ENCODE measurements at places on chromosomes 1 and 21.
A peak's percentile ranks its signal among the peaks of the same experiment; 100 is the strongest.

DNA sequence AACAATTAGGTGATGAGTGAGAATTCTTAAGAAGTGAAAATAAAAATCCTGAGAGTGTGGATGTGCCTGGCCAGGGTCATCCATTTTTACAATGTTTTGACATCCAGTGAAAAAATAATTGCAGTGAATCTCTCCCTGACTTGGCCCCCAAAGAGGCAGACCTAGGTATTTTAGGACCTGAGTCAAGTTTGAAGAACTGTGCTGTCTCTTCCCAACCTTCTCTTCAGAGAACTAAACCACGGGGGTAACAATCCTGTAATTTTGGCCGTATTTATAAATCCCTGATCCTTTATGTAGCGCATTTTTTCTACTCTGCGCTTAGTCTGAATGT lies 43.3 kb upstream of the PPP2R5A start:
- no peak for DNase-seq

- no peak for DNase-seq
Measured at GRCh38 chr1:239394107-239394506, 7.7 kb downstream of the CHRM3 start.

GRCh38 chr1:70071601-70072000 lies 133.8 kb downstream of the LRRC40 start:
- DNase-seq: no peak

- peak; percentile 48 for DNase-seq
Measured at GRCh38 chr1:62082456-62083363, 111.9 kb upstream of the L1TD1 start.

GRCh38 chr21:45623436-45623835 lies 20.1 kb upstream of the PCBP3 start:
- no peak for DNase-seq

DNA sequence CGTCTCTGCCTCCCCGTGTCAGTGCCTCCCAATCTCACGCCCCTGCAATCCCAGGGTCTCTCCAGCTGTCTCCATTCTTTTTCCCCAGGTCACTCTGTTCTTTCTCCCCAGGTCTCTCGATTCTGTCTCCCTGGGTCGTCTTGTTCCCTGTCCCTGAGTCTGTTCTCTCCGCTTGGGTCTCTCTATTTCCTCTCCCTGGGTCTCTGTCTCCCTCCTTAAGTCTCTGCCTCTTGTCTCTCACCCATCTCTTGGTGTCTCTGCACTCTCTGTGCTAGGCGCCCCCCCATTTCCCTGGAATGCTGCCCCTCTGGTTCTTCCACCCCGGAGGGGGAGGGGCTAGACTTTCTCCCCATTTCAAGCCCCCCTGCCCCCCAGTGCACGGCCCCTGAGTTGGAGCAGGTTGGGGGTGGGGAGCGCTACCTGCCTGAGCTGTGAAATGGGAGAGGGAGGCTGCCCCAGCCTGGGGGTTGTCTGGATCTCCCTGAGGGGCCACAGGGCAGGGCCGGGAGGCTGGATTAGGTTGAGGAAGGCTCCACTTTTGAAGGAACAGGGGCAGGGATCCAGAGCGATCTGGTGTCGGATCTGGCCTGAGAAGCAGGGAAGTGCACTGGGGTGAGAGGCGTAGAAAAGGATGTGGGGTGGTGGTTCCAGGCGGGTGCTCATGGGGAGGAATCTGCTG lies 1.4 kb downstream of the PTPRF start:
- no peak for DNase-seq

DNA sequence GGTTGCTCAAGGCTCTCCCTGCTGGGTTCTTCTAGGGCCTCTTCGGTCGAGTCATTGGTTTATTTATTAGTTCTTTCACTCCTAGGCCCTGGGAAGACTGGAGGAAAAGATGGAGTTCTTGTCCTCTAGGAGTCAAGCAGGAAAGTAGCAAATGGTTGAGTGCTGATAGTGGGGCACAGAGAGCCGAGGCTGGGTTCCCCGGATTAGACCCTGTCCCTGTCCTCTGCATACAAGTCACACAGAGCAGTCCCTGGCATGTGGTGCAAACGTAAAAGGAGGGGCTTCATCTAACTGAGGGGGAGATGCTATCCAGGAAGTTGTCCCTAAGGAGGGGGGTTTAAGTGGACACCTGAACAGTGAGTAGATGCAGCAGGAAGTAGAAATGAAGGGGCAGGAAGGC lies 19.2 kb upstream of the KCNE2 start:
- DNase-seq: no peak

GRCh38 chr1:1943834-1944570 lies 24.9 kb upstream of the TMEM52 start:
- DNase-seq: peak; percentile 55
